ENCODE measurements at places on chromosomes 5 and 9. TPM values are rescaled to one million over a fixed set of nuclear protein-coding genes. Genes with fewer than 3 reads are reported as not detected.

The SLCO6A1 gene
- not detected for total RNA-seq

The PCDHAC2 gene
- total RNA-seq, result 8.8 TPM

The PCDHGA10 gene
- total RNA-seq, result 2.3 TPM

The KDM4C gene
- total RNA-seq, result 41.1 TPM

DNA sequence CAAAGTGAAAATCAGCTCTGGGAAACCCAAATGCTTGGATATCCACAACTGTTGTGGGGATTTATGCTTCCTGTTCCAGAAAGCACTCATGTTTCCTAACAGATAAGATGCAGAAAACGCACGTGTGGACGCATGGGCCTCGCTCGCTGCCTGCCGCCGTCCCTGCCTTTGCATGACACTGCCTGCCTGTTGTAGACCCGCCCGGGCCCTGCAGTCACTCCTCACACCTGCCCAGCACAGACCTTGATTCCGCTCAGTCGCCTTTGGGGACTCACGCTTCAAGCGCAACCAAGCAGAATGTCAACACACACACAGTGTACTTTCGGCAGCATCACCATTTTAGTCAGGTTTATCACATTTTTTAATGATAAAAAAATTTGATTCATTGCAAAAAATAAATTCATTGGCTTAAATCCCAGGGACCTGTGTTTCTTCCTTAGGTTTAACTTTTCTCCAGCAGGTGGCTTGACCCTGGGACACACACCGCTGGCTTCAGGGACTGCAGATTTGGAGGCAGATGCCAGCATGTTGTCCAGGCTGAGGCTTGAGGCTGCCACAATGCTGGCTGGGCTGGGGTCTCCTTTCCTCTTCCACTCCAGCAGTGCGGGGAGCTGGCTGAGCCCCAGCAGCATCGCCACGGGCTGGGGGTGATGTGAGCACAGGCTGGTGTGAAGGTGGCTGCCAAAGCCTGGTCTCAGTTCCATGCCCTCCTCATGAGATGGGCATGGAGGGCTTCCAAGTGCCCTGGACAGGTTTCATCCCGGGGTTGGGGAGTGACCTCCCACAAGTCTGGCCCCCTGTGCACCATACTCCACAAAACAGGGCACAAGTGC, 416.9 kb upstream of the IRX4 start:
- no peak overlapping the region for H3K4me3 ChIP-seq
- no peaks in the 10 kb centered on the region for H3K36me3 ChIP-seq
- H3K27ac ChIP-seq, result no peak overlapping the region
- DNase-seq, result no peak
- H3K4me1 ChIP-seq, result no peaks in the 10 kb centered on the region

DNA sequence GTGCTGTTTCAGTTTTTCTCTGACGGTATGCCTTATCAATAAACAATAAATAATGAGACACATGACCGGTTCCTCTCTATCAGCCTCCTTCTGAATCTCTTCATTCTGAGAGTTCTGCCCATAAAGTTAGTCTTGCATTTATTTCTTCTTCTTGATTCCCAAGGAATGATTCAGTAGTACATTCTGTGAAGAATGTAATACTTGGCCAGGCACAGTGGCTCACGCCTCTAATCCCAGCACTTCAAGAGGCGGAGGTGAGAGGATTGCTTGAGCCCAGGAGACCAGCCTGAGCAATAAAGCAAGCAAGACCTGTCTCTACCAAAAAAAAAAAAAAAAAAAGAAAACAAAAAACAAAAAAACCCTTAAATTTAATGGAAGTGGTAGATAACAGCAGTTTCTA, 53.9 kb downstream of the PAM start:
- H3K27me3 ChIP-seq, result no peaks in the 10 kb centered on the region
- DNase-seq, result no peak
- H3K4me1 ChIP-seq, result peaks cover 31% of the 10 kb centered on the region
- no peaks in the 10 kb centered on the region for H3K36me3 ChIP-seq
- H3K4me3 ChIP-seq, result no peak overlapping the region

GRCh38 chr9:95607507-95607906, 90.7 kb upstream of the PTCH1 start:
- H3K4me1 ChIP-seq, result no peaks in the 10 kb centered on the region
- DNase-seq, result no peak
- H3K27ac ChIP-seq, result no peak overlapping the region
- no peaks in the 10 kb centered on the region for H3K36me3 ChIP-seq

DNA sequence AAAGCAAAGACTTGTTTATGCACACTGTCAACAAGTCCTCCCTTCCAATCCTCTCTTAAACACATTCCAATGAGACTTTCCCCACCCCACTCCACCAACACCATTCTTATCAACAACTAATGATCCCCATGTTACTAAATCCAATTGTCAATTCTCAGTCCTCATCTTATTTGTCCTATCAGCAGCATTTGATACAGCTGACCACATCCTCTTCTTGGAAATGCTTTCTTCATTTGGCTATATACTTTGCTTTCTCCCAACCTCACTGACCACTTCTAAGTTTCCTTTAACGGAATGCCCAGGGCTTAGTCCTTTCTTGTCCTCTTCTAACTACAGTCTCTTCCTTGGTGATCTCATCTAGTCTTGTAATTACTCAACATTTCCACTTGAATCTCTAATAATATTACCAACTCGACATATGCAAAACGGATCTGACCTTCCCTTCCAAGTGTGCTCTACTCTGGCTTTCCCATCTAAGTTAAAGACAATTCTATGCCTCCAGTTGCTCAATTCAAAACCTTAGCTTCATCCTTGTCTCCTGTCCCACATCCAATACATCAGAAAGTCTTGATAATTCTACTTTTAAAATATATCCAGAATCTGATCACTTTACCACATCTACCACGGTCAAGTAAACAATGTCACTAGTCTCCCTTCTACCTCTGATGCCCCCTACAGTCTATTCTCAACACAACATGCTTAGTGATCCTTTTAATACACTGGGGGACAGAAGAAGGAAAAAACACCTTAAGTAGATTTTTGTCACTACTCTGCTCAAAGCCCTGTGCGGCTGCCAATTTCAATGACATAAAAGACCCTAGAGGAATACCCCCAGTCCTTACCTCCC, 25.5 kb downstream of the AGTPBP1 start:
- H3K4me3 ChIP-seq, result no peak overlapping the region
- H3K27me3 ChIP-seq, result no peaks in the 10 kb centered on the region
- no peaks in the 10 kb centered on the region for H3K4me1 ChIP-seq
- H3K27ac ChIP-seq, result no peak overlapping the region
- H3K36me3 ChIP-seq, result no peaks in the 10 kb centered on the region
- no peak for DNase-seq

DNA sequence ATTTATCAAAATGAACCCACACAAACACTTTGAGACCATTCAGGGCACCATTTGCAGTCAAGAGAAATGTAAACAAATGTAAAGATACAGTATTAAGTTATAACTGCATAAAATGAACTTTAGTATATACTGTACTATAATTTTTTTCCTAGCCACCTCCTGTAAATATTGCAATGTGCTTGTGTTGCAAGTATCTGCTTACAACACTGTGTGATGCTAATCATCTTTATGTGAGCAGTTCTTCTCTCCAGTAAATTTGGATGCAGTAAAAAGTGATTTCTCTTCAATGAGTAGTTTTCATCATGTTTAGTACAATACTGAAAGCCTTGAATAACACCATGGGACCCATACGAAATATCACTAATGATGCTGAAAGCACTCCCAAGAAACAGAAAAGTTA, 9.4 kb downstream of the G3BP1 start:
- no peak overlapping the region for H3K4me3 ChIP-seq
- no peak overlapping the region for H3K27ac ChIP-seq
- H3K36me3 ChIP-seq, result no peaks in the 10 kb centered on the region
- no peaks in the 10 kb centered on the region for H3K27me3 ChIP-seq
- H3K4me1 ChIP-seq, result peaks cover 97% of the 10 kb centered on the region

DNA sequence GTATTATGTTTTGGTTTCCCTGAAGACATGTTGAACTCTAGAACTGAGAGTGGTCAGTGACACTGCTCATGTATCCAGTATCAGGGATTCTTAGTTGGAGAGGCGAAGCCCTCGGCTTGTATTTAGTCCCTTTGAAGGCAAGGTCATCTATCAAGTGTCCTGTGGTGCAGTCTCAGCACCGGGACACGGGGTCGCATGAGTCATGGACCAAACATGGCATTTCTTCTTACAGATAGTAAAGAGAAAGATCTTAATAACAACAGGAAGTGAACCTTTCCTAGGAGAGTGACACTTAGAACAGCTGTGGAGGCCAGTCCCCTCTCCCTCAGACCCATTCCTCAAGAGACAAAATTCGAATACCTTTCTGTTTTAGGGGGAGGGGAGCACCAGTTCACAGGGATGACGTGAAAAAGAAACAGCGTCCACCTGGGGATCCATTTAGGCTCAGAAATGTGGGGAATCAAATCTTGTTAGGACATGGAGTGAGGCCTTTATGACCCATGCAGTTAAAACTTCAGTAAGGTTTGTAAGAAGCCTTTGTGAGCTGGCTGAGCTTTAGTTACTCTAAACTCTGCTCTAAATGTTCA, 86.5 kb downstream of the ADGRV1 start:
- H3K4me1 ChIP-seq, result no peaks in the 10 kb centered on the region
- DNase-seq, result no peak
- H3K36me3 ChIP-seq, result no peaks in the 10 kb centered on the region

DNA sequence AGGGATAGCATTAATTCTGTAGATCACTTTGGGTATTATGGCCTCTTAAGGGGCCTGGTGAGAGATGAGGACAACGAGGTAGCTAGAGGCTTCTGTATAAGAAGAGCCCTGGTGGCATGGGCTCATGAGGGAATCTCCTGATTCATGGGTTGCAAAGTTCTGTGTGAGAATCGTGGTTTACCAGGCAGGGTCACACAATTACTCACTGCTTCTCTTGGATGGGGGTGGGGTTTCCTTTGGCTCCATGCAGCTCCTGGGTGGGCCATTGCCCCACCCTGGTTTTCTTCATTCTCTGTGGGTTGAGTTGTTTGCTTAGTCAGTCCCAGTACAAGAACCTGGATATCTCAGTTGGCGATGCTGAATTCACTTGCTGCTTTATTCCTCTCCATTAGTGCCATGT, 30.9 kb upstream of the TNFSF15 start:
- H3K27ac ChIP-seq, result no peak overlapping the region
- H3K27me3 ChIP-seq, result no peaks in the 10 kb centered on the region
- H3K36me3 ChIP-seq, result no peaks in the 10 kb centered on the region
- H3K4me3 ChIP-seq, result no peak overlapping the region
- H3K4me1 ChIP-seq, result no peaks in the 10 kb centered on the region

DNA sequence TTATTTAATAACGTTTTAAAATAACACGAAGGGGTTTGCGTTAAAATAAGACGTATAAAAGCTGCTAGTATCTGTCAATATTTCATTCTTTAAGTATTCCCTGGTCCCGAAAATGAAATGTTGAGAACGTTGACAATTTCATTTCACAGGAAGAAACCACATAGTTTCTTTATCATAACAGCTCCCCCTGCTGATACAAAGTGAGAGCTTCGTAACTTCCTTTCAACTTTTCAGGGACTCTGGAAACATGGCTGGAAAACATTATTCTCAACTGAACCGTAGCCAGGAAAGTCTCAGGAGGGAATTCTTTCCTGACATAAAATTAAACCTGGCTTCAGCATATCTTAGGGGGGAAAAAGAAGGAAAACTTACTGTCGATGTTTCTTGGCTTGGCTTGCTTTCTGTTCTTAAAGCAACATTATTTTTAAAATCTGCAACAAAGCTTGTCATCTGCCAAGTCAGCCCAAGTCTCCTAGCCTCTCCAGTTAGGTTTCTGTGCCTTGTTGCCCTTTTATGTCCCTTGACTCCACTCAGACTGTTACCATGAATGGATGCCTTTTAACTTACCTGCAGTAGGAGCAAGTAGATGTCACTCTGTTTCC, 122.9 kb upstream of the DAB2 start:
- H3K27me3 ChIP-seq, result no peaks in the 10 kb centered on the region
- H3K4me1 ChIP-seq, result peaks cover 16% of the 10 kb centered on the region
- peak overlapping the region; percentile 31 for H3K27ac ChIP-seq
- no peaks in the 10 kb centered on the region for H3K36me3 ChIP-seq
- no peak overlapping the region for H3K4me3 ChIP-seq
- DNase-seq, result no peak

DNA sequence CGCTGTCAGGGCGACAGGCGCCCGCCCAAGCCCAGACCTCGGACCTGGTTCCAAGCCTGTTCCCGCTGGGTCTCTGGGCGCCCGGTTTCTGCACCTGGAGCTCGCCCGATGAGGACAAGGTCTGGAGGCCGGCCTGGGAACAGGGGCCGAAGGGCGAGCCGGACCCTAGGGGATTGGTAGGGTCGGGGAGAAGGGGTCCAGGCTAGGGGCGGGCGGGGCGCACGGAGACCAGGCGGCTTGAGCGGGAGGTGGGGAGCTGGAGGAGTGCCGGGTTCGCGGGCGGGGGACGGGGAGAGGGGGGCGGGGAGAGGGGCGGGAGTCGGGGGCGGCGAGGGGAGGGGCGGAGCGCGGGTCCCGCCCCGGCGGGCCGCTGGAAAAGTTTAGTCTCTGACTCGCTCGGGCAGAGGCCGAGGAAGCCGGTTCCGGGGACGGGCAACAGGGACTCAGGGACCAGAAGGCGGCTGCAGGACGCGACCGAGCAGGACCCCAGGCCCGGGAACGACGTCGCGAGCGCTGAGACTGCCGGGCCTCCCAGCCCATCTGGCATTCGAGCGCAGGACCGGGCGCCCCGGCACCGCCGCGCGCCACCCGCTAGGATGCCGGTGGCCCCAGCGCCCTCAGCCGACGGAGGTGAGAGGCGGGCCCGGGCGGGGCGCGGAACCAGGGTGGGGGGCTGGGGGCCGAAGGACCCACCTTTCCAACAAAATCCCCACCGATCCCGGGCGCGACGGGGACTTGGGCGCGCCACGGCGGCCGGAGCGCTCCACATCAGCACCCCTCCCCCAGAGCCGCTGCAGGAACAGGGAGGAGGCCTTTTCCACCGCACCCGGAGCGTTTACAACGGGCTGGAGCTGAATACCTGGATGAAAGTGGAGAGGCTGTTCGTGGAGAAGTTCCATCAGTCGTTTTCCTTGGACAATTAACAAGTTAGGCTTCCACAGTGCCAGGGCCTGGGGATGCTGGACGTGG, at the start of gene S1PR3:
Gene S1PR3, plus strand, starts transcription at position 403 of the 969 bp plus-strand sequence. CDS start 9,733 bp downstream, outside the sequence.
- peak within 1 kb of the TSS; percentile 99 for H3K27ac ChIP-seq
- peaks cover 64% of the 10 kb centered on the region for H3K4me1 ChIP-seq
- H3K36me3 ChIP-seq, result peaks cover 7% of the 10 kb centered on the region
- no peak for DNase-seq
- peak within 1 kb of the TSS; percentile 86 for H3K4me3 ChIP-seq

- DNase-seq, result no peak
- H3K27ac ChIP-seq, result no peak overlapping the region
- H3K36me3 ChIP-seq, result no peaks in the 10 kb centered on the region
- H3K4me3 ChIP-seq, result no peak overlapping the region
- no peaks in the 10 kb centered on the region for H3K4me1 ChIP-seq
Observed at GRCh38 chr5:2433086-2433485, 318.4 kb downstream of the IRX2 start.

Data from esophagus muscularis mucosa (tissue), 4 donors.